Naive B cell (primary cell): ENCODE measurements at places on chromosomes 2 and 18. TPM values are rescaled to one million over a fixed set of nuclear protein-coding genes. Genes with fewer than 3 reads are reported as not detected.

Gene ACMSD
- polyA plus RNA-seq: not detected

DNA sequence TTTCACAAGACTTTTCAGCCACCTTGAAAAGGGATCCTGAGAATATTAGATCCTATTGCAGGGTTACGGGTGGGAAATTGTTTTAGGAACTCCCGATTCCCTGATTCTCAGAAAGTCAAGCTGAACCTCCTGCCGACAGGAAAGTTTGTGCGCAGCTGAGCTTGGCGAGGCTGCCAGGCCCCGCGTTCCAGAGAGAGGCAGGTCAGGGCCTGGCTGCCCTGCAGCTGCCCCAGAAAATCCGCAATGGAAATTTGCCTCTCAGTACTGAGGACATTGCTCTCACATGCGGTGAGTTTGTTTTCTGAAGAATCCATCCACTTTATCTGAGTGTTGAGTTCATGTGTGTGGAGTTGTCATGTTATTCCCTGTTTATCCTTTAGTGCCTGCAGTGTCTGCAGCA lies 144.2 kb downstream of the RTP5 start:
- no peak for DNase-seq
- peaks cover 17% of the 10 kb centered on the region for H3K4me1 ChIP-seq
- H3K27ac ChIP-seq: no peak overlapping the region
- H3K36me3 ChIP-seq: no peaks in the 10 kb centered on the region
- no peak overlapping the region for H3K4me3 ChIP-seq

Gene GPR155
- polyA plus RNA-seq: 4.4 TPM

DNA sequence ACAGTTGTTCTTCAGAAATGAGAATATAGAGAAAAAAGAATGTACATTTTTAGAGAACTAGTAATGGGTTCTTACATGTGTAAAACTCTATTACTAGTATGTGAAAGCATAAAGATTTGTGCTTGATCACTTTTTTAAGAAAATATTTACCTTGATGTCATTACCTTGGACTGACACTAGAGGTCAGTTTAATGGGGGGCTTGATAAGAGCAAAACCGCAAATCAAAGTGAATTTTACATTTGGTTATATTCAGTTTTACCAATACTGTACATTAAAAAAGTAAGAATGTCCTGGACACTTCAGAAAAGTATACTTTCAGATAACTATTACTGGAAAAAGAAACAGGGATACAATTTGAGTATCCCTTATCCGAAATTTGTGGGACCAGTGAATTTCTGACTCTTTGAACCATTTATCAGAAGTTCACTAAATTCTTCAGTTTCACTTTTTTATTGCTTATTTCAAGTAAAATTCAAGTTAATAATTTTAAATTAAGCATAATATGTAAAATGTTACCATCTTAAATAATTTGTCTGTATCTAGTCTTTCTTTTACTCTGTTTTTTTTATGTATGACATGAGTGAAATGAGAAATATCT lies 1149.5 kb downstream of the DSC3 start:
- H3K27ac ChIP-seq: no peak overlapping the region
- no peak for DNase-seq
- H3K36me3 ChIP-seq: no peaks in the 10 kb centered on the region
- no peaks in the 10 kb centered on the region for H3K4me1 ChIP-seq
- H3K27me3 ChIP-seq: no peaks in the 10 kb centered on the region
- H3K4me3 ChIP-seq: no peak overlapping the region

- H3K27me3 ChIP-seq: peaks cover 9% of the 10 kb centered on the region
- no peak overlapping the region for H3K27ac ChIP-seq
- no peaks in the 10 kb centered on the region for H3K36me3 ChIP-seq
- no peaks in the 10 kb centered on the region for H3K4me1 ChIP-seq
- no peak for DNase-seq
- no peak overlapping the region for H3K4me3 ChIP-seq
These were observed 60.1 kb upstream of the DLX2 start for GRCh38 chr2:172162739-172163336.

- H3K4me1 ChIP-seq: peaks cover 28% of the 10 kb centered on the region
- H3K4me3 ChIP-seq: peak overlapping the region; percentile 86
- no peaks in the 10 kb centered on the region for H3K36me3 ChIP-seq
These were observed 644 bp upstream of the DYM start for GRCh38 chr18:49460976-49461601.

- H3K4me1 ChIP-seq: no peaks in the 10 kb centered on the region
- no peak overlapping the region for H3K4me3 ChIP-seq
These were observed 88.2 kb downstream of the TMEM163 start for GRCh38 chr2:134630504-134631159.

- no peaks in the 10 kb centered on the region for H3K36me3 ChIP-seq
- H3K27ac ChIP-seq: no peak overlapping the region
- H3K4me3 ChIP-seq: no peak overlapping the region
- peaks cover 5% of the 10 kb centered on the region for H3K4me1 ChIP-seq
These were observed 261.1 kb upstream of the RASGRP3 start for GRCh38 chr2:33215299-33215698.

GRCh38 chr2:18957909-18958308 lies 368.5 kb upstream of the NT5C1B start:
- no peak overlapping the region for H3K4me3 ChIP-seq
- no peaks in the 10 kb centered on the region for H3K27me3 ChIP-seq
- H3K36me3 ChIP-seq: peaks cover 8% of the 10 kb centered on the region
- no peak overlapping the region for H3K27ac ChIP-seq
- no peak for DNase-seq

- H3K4me3 ChIP-seq: no peak overlapping the region
- peaks cover 12% of the 10 kb centered on the region for H3K27me3 ChIP-seq
- no peaks in the 10 kb centered on the region for H3K36me3 ChIP-seq
- no peaks in the 10 kb centered on the region for H3K4me1 ChIP-seq
- no peak for DNase-seq
These were observed 58.0 kb upstream of the SMAD7 start for GRCh38 chr18:49008716-49009115.
